ENCODE measurements at places on chromosomes 5 and 9.
A peak's percentile ranks its signal among the peaks of the same experiment; 100 is the strongest.

GRCh38 chr5:136054142-136055019 lies 25.6 kb downstream of the TGFBI start:
- no peak for DNase-seq

- DNase-seq: no peak
Observed at GRCh38 chr9:14399756-14400657, 86.1 kb upstream of the NFIB start.

DNA sequence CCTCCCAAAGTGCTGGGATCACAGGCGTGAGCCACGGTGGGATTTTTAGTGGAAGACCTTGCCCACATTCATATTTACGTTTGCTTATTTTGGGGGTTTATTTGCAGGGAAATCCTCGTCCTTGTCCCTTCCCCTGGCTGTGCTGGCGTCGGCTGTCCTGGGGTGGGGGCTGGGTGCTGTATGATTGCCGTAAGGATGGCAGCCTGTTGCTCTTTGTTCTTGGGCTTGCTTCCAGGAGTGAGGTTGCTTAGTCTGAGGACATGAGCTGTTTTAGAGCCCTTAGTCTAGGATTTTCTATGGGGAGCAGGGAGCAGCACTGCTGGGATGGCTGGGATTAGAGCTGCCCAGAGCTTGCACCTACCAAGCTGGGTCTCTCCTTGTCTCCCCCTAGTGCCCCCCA lies 85.8 kb upstream of the ASS1 start:
- DNase-seq: no peak

GRCh38 chr5:74630453-74631066 lies 10.0 kb downstream of the ENC1 start:
- no peak for DNase-seq

- DNase-seq: no peak
Observed at GRCh38 chr5:143084407-143084806, 314.2 kb downstream of the ARHGAP26 start.

DNA sequence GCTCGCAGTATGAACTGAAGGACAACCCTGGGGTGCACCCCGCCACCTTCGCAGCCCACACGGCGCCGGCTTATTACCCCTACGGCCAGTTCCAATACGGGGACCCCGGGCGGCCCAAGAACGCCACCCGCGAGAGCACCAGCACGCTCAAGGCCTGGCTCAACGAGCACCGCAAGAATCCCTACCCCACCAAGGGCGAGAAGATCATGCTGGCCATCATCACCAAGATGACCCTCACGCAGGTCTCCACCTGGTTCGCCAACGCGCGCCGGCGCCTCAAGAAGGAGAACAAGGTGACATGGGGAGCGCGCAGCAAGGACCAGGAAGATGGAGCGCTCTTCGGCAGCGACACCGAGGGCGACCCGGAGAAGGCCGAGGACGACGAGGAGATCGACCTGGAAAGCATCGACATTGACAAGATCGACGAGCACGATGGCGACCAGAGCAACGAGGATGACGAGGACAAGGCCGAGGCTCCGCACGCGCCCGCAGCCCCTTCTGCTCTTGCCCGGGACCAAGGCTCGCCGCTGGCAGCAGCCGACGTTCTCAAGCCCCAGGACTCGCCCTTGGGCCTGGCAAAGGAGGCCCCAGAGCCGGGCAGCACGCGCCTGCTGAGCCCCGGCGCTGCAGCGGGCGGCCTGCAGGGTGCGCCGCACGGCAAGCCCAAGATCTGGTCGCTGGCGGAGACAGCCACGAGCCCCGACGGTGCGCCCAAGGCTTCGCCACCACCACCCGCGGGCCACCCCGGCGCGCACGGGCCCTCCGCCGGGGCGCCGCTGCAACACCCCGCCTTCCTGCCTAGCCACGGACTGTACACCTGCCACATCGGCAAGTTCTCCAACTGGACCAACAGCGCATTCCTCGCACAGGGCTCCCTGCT lies 3.8 kb downstream of the IRX1 start:
- DNase-seq: peak; percentile 89

DNA sequence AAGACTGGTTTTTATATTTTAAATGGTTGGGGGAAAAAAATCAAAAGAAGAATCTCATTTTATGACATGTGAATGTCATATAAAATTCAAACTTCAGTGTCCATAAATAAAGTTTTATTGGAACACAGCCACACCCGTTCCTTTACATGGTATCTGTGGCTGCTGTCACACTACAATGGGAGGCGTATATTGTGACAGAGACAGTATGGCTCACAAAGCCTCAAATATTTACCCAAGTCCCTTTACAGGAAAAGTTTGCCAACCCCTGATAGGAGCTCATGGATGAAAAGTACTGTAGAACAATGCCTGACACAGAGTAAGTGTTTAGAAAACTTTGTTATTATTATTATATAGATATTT lies 5.2 kb upstream of the DUSP1 start:
- no peak for DNase-seq

DNA sequence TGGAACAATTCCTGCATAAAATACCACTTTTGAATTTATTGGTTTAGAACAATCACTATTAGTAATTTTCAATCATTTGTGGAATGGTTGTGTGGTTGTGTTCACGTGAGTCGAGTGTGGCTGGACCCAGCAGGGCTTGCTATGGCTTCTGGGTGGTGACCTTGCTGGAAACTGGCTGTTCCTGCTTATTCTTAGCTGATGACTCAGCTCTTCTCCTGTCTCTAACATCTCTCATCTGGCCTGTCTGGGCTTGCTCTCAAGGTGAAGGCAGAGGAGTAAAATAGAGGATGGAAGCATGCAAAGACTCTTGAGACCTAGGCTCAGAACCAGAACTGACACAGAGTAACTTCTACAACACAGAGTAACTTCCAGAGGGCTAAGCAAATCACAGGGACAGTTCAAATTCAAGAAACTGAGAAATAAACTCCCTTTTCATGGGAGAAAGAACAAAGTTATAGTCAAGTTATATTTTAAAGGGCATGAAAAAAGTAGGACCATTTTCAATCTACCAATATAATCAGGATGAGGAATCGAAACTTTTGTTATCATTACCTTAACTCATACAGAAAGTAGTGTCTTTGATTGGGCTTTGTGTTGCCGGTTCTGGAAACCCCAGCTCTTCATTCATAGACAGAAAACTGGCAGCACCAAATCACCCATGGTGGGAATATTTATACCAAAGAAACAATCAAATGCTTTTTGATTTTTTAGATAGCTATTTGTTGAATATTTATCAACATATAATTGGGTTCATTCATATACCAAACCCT lies 665.1 kb downstream of the CDH18 start:
- peak; percentile 47 for DNase-seq

DNA sequence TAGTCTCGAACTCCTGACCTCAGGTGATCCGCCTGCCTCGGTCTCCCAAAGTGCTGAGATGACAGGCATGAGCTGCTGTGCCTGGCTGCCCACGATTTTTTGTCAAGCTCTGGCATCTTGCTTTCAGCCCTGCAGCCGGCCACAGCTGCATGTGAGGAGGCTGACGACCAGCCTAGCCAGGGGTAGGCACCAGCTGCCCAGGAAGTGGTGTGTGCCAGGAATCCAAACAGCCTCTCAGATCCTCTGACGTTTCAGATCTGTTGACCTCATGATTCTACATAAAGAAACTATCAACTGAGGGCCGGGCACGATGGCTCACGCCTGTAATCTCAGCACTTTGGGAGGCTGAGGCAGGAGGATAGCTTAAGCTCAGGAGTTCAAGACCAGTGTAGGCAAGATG lies 19.0 kb downstream of the DYNC2I2 start:
- no peak for DNase-seq

GRCh38 chr5:154309371-154309745 lies 118.8 kb downstream of the GALNT10 start:
- DNase-seq: no peak

DNA sequence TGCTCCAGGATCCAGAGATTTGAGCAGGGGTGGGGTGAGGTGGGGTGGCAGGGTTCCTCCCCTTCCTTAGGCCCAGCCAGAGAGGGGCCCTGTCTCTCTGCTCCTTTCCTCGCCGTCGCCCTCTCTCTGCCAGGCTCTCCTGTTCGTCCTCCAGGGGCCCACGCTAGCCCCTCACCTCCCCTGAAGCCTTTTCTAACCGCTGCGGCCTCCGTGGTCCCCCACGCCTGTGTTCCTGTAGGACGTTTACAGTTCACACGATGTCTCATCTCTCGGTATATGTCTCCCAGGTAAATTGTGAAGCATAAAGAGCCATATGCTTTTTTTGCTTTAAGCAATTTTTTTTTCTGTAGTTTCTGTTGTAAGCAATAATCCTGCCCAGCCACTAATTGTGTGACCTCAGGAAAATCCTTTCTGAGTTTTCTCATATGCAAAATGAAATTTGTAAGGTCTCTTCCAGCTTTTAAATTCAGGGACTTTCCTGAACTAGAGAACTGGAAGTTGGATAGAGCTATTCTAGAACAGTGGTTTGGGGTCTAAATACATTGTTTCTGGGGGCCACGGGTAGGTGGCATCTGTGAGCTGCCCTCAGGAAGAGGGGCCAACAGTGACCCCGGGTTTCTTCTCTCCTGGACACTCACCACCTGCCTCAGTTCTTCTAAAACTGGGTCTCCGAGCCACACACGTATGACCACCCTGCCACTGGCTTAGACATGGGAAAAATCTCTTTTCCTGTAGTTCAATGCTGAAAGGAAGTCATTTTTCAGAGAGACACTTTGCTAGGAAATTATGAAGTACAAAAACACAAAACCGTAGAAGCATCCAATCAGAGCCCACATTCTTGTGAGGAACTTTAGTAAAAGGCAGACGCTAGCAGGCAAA lies 50.2 kb upstream of the ZNF366 start:
- no peak for DNase-seq

DNA sequence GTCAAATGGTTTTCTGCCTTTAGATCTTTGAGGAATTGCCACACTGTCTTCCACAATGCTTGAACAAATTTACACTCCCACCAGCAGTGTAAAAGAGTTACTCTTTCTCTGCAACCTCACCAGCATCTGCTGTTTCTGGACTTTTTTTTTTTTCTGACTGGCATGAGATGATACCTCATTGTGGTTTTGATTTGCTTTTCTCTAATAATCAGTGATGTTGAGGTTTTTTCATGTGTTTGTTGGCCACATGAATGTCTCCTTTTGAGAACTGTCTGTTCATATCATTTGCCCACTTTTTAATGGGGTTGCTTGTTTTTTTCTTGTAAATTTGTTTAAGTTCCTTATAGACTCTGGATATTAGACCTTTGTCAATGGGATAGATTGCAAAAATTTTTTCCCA lies 129.2 kb upstream of the PTGER4 start:
- no peak for DNase-seq

DNA sequence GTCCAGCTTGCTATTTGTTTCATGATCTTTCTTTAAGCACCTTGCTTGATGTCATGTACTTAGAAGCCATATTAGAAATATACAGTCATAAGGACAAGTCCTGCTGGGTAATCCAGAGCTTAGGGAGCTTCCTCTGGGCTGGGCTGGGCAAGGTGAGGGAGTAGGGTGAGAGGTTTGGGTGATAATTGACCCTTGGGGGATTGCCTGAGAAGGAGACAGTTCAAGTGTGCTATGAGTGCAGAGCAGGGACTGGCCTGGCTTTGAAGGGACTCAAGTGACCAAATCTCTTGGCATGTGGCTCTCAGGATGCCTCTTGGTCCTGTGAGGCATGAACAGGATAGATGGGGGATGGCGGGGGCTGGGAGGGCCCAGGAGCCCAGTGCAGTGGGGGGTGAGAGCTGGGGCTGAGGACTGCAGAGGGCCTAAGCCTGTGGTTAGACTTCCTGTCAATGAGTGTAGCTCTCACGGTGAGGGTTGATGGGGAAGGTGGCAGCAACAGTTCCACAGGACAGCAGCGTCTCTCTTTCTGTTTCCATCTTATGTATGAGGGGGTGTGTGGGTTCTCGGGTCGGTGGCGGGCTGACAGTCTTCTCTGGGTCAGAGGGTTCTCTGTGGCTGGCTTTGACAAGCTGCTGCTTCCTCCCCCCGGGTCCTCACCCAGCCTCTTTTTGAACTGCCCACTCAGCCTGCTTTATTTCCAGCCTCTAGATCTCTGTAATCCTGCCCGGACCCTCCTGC lies 53.5 kb downstream of the RGS3 start:
- no peak for DNase-seq
